ENCODE measurements at places on chromosomes 1 and 21. TPM values are rescaled to one million over a fixed set of nuclear protein-coding genes. Genes with fewer than 3 reads are reported as not detected.

Gene KIRREL1
- total RNA-seq = 55.5 TPM

Gene CLCA1
- total RNA-seq = not detected

Gene FCRL5
- total RNA-seq = not detected

Gene UAP1
- total RNA-seq = 128 TPM

Gene VAV3
- 153 TPM for total RNA-seq
